NCI-H226 (cell line): ENCODE measurements at places on chromosomes 13 and 19.

- no peak for DNase-seq
Observed at GRCh38 chr19:3642987-3643673, 16.5 kb upstream of the CACTIN start.

GRCh38 chr19:44212866-44213346, 574 bp downstream of the ZNF227 start:
- peak; percentile 41 for DNase-seq

DNA sequence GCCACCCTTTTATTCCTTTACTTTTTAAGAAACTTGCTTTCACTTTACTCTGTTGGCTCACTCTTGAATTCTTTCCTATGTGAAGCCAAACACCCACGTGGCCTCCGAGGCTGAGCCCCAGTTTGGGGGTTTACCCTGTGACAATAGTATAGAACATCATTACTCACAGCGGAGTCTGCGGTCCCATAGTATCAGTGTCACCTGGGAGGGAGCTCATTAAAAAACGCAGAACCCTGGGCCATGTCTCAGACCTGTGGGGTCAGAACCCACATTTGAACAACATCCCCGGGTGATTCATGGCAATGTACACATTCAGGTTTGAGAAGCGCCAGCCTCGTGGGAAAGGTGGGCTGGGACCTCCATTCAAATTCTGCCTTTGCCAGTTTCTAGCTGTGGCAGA, 36.0 kb upstream of the UBL3 start:
- no peak for DNase-seq

GRCh38 chr19:8004723-8005513, 523 bp downstream of the ELAVL1 start:
- no peak for DNase-seq

DNA sequence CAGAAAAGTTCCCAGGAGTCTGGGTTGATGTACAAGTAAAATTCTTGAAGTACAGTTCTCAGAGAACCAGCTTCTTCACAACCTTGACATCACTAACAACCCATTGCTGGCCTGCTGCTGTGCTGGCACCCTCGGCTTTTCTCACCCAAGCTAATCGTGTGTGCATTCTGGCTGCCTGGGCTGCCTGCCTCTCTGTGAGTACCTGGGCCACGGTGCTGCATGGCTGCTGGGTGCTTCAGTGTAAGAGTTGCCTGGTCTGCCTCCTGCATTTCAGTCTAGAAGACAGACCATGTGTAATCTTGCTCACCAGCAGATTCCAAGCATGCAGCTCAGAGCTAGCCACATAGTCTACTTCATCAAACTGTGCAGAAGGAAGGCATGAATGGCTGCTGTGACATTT, 50.5 kb upstream of the MEDAG start:
- DNase-seq: no peak
